Naive thymus-derived CD8-positive, alpha-beta T cell (primary cell): ENCODE measurements at places on chromosomes 7 and 10. TPM values are rescaled to one million over a fixed set of nuclear protein-coding genes. Genes with fewer than 3 reads are reported as not detected.

Gene HOXA9
- 0.16 TPM for polyA plus RNA-seq

Gene MAPK8
- polyA plus RNA-seq: 30.6 TPM

Gene CFAP70
- 0.39 TPM for polyA plus RNA-seq

Gene WEE2
- polyA plus RNA-seq: not detected

Gene ATOH7
- not detected for polyA plus RNA-seq

Gene SAMD9L
- polyA plus RNA-seq: 29.3 TPM

Gene OR2A7
- polyA plus RNA-seq: 0.67 TPM

Gene MCM10
- polyA plus RNA-seq: not detected

Gene RELN
- not detected for polyA plus RNA-seq

Gene ZNF503
- not detected for polyA plus RNA-seq

Gene LCOR
- polyA plus RNA-seq: 26.6 TPM

Gene STEAP1
- 0.28 TPM for polyA plus RNA-seq

Gene DAGLB
- polyA plus RNA-seq: 7.2 TPM

Gene GNGT1
- polyA plus RNA-seq: not detected

Gene ZPBP
- polyA plus RNA-seq: not detected

Gene AGR3
- not detected for polyA plus RNA-seq

Gene FOXP2
- not detected for polyA plus RNA-seq

Gene CCDC172
- polyA plus RNA-seq: not detected

Gene GRM8
- not detected for polyA plus RNA-seq

Gene COL13A1
- not detected for polyA plus RNA-seq
